Activated T-cell treated with anti-CD3 and anti-CD28 coated beads, Interleukin-2, amount 50 U/mL, for 4 hours (primary cell): ENCODE measurements at places on chromosomes 1 and 21. TPM values are rescaled to one million over a fixed set of nuclear protein-coding genes. Genes with fewer than 3 reads are reported as not detected.

GABRD gene
- not detected for total RNA-seq

DNA sequence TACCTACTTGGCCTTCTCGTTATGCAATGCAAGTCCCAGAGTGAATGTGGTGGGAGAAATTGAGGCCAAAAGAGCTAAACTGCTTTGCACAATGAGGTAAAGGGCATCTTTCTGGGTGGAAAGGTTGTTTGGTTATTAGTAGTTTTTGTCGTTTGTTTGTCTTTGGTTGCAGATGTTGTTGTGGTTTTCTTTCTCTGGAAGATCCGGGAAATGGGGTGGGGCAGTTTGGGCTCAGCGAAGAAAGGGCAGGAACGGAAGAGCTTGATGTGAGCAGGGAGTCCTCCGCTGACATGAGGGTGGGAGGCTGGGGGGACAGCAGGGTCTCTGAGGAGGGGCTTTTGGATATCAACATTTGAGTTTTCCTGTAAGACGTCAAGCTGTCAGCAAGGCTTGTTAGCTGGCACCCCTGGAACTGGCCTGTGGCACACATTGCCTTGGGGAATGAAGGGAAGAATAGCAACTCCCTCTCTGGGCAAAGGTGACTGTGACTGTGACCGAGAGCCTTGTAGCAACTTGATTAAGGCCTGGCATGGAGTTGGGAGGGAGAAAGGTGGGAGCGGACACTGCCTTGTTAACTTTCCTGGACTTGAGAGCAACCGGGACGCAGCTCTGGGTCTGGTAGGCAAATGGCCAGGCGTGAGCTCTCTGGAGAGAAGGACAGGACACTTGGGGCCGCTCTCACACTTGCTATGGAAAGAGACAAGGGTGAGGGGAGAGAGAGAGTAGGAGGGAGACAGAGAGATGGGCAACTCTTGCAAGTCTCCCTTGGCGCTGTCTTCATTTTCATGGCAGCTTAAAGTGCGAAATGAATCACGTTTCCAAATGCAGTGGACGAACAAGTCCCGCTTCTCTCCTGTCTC is 15.4 kb upstream of the OPRD1 start:
- DNase-seq, result no peak

GRCh38 chr21:27515676-27516075 is 548.8 kb upstream of the ADAMTS5 start:
- no peak for DNase-seq

TNNT2 gene
- not detected for total RNA-seq

DNA sequence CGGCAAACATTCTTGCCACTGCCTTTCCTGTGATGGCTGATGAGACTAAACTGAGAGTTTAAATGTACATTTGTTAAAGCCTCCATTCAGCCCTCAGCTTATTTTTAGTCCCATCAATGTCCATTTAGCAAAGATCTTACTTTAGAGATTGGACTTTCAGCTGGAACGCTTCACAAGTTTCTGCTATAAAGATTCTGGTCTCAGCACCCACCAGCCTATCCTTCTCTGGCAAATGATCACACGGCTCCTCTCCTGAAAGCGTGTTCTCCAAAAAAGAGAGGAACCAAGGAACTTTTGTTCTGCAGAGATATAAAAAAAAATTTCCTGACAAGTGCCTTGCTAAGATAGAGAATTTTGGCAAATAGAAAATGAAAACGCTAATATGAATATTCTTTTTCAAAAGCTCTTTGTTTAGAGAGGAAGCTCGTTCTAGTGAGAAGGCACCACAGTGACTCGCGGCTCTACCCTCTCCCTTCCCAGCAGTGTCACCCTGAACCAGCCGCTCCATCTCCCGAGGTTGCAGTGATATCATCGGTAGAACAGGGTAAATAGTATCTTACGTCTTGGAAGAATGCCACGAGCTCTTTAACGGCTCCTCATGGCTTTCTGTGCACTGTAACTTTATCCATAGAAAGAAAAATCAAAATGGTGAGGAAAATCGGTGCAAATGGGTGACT is 200.2 kb downstream of the APP start:
- DNase-seq, result no peak

GIPC2 gene
- total RNA-seq, result 0.11 TPM

- DNase-seq, result no peak
These were observed 193.1 kb upstream of the EDN2 start for GRCh38 chr1:41677620-41678019.

- DNase-seq, result no peak
These were observed 156.2 kb downstream of the TGFBR3 start for GRCh38 chr1:91729621-91730358.
